ENCODE measurements at places on chromosomes 13 and 19.

GRCh38 chr13:58056426-58056825, 424.9 kb downstream of the PCDH17 start:
- no peak for DNase-seq

DNA sequence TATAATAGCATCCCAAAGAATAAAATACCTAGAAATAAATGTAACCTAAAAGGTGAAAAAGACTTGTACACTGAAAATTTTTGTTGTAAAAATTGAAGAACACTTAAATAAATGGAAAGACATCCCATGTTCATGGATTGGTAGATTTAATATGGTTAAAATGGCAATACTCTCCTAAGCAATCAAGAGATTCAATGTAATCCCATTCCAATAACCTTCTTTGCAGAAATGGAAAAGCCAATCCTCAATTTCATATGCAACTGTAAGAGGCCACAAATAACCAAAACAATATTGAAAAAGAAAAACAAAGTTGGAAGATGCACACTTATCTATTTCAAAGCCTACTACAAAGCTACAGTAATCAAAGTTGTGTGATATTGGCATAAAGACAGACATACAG, 17.7 kb downstream of the DZIP1 start:
- DNase-seq: no peak

DNA sequence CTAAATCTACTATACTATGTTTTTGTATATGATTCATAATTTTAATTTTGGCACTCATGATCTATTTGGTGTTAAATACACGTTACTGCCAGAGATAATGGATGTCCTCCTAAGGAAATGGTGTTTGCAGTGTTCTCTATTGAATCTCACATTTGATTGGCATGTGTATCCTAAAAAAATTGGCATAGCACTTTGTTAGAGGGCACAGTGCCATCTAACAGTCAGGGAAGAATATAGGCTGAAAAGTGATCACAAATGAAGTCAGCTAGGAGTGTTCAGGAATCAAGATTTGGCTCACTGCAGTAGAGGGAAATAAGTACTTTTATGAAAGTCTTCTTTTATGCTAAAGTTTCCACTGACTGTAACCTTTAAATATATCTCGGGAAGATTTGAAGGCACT, 624.6 kb downstream of the GPC6 start:
- DNase-seq: no peak

- peak; percentile 52 for DNase-seq
Observed at GRCh38 chr19:18060472-18060871, 26.3 kb downstream of the IL12RB1 start.
